ENCODE measurements at places on chromosomes 13 and 19.

GRCh38 chr13:70206671-70207070, 98.4 kb upstream of the KLHL1 start:
- DNase-seq = no peak

DNA sequence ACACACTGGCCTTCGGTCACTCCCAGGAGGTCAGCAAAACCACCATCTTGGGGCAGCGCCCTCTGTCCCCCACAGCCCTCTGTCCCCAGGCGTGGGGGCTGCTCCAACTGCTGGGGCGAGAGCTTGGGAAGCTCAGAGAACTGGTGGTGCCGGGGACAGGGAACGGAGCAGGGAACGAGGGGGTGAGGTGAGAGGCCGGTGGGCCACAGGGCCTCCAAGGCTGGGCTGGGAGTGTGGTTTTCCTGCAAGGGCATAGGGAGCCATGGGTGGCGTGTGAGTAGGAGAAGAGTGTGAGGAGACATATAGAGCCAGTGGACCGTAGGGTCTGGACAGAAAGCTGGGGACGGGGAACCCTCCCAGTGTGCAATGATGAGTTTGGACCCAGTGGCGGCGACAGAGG, 34.1 kb downstream of the F2RL3 start:
- no peak for DNase-seq

GRCh38 chr19:18328340-18329034, 5.6 kb upstream of the LSM4 start:
- DNase-seq = peak; percentile 91

DNA sequence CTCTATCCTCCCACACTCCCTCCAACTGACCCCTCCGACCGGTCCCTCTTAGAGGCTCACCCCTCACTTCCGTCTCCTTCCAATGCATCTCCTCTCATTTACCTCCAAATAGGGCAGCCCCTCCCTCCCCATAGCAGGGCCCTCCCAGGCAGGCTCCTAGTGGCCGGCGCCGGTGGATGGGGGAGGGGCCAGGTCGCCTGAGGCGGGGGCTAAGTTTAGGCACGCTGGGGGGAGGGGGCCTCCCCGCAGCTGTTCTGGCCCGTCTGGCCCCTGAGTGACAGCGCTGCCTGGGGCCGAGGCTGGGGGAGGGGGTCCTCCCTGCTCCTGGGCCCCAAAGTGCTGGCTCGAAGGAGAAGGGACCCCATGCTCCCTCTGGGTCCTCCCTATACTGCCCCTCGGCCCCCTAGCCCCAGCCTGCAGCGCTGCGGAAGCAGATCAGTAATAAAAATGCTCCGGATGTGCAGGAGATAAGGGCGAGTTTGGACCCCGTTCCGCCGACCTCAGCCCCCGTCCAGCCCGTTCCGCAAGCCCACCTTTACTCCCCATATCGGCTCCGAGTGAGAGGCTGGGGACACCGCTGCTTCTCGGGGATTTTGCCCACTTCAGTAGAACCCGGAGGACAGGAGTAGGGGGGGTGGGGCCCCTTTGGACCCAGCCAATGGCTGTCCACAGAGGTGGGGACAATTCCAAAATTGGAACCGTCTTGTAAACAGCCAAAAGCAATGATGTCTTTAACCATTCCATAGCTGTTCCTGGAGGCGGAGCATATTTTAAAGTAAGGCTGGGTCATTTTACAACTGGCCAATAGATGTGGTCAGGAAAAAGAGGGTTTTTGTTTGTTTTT, 4.0 kb downstream of the RTN2 start:
- DNase-seq = no peak

GRCh38 chr19:34353546-34353945, 11.4 kb upstream of the GPI start:
- no peak for DNase-seq

- DNase-seq = no peak
Observed at GRCh38 chr13:92991692-92992091, 234.9 kb upstream of the GPC6 start.

- no peak for DNase-seq
Observed at GRCh38 chr13:77415253-77416071, 88.6 kb upstream of the MYCBP2 start.

DNA sequence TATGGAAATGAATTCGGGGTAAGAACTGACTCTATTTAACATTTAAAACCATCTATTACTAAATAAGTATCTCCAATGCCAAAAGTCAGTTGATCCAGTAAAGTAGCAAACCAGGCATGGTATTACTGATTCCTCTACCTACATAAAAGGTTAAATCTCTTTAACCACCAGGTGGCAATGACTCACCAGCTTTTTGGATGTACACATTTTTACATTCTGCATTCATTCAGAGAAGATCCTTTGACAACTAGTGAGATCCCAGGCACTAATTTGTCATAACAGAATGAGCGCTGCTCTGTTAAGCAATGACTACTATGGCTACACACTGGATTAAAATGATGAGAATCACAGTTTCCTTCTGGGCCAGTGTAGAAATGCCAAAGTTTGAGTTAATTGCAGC, 329.8 kb upstream of the GPC6 start:
- DNase-seq = no peak
